Pulmonary artery endothelial cell (primary cell): ENCODE measurements at places on chromosomes 1 and 21. TPM values are rescaled to one million over a fixed set of nuclear protein-coding genes. Genes with fewer than 3 reads are reported as not detected.

GRCh38 chr1:183372586-183373230, 45.5 kb downstream of the NMNAT2 start:
- DNase-seq = no peak

The S100A3 gene
- total RNA-seq = 0.66 and 0.85 TPM in 2 replicates

The ZNF683 gene
- total RNA-seq = not detected in 2 replicates

DNA sequence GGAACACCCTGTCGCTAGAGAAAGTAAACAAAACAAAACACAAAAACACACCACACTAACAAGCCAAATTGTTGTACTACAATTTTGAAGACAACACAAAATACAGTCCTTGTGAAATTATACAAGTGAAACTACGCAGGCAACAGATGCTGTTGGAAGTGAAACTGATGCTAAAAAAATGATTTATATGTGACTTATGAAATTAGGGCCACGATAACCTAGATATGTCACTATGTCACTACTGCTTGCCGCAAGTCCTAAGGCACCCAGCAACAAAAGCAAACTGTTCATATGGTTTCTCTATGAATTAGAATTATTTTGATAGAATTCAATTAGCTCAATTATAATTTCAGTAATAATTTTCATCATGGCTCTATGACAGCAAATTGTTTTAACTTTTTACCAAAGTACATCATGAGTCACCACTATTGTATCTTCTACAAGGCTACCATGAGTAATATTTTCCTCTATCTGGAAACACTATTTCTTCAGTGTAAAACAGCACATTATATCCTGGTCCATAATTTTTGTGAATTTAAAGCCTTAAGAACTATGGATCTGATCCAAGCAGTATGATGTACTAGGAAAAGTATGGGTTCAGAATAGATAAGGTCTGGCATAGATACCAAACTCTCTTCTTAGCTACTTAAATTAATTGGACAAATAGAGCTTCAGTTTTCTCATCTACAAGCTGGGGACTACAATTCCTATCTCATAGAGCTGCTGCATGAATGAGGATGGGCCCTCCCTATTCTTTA, 216.3 kb downstream of the COL11A1 start:
- DNase-seq = no peak

The HSD3B2 gene
- total RNA-seq = not detected in 2 replicates

DNA sequence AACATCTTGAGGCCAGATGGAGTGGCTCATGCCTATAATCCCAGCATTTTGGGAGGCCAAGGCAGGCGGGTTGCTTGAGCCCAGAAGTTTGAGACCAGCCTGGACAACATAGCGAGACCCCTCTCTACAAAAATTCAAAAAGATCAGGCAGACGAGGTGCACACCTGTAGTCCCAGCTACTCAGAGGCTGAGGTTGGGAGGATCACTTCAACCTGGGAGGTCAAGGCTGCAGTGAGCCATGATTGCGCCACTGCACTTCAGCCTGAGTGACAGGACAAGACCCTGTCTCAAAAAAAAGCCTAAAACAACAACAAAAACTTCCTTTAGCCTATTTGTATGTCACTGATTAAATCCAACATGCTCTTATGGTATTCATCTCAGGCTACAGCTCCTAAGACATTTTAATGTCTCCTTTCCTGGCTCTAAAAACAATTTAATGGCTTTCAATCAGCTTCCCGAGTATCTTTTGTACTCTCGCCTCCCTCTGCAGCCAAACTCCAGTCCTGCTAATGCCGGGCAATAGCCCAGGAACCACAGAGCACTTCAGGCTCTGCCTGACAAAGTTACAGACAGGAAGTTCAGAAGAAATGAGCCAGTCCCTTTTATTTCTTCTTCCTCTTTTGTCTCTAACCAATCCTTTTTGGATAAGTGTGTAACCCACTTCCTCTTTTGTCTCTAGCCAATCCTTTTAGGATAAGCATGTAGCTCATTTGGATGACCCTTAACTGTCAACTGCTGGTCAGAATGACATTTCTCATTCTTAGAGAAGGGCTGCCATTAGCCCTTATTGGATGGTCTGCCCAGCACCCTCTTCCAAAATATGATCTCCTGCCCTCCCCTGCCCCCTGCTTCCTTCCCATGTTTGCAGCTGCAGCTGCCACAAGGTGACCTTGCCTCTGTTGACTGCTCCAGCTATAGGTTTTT, 6.6 kb upstream of the DOP1B start:
- no peak for DNase-seq

- DNase-seq = no peak
These were observed 24.0 kb upstream of the SLC2A1 start for GRCh38 chr1:42982641-42983040.

The EMC1 gene
- total RNA-seq = 73.3 and 89.4 TPM in 2 replicates

- DNase-seq = no peak
These were observed 15.7 kb downstream of the CFAP45 start for GRCh38 chr1:159884296-159884695.

DNA sequence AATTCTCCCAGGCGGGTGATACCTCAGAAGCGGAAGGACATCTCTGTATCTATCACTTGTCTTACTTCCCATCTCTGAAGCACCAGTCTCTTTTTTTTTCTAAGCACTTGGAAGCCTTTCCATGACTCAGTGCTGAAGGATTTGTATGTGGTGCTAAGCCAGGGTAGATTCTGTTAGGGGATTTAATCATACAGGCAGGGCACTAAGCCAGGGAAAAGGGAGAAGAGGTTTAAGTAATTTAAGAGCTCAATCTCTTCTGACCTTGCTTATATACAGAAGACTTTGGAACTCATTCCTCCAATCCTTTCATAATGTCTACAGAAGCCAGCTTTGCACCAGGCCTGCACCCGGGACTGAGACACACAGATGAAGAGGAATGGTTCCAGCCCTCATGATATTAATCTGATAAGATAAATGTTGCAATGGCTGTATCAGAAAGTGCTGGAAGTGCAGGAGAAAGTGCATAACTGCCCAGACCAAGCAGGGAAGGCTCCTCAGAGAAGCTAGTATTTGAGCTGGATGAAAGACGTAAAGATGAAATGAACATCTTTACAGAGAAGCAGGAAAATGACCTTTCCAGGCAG, 11.0 kb downstream of the FAM163A start:
- no peak for DNase-seq

- DNase-seq = peak; percentile 94
These were observed 3.3 kb downstream of the CSRP1 start for GRCh38 chr1:201503397-201504176.

DNA sequence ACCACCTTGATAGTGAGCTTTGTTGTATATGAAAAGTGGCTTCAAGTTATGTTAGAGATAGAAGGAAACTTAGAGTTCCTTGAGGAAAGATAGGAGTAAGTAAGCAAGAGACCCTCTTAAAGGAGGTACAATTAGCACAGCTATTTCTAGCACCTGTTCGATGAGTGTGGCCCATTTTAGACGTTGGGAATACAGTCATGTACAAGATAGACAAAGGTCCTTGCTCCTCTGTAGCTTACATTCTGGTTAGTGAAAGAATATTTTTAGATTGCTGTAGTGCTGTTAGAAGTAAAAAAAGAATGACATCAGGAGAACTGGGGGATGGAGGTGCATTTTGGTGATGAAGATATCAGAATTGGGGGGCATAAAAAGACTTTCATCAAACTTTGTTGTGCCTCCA, 47.5 kb downstream of the MRPS6 start:
- DNase-seq = no peak

The SH3GLB1 gene
- 53.3 and 69.8 TPM in 2 replicates for total RNA-seq

The CDK11B gene
- total RNA-seq = 10.4 and 15.2 TPM in 2 replicates

The FCRL6 gene
- 0.07 TPM in 1 of 2 replicates, not detected in the other for total RNA-seq

DNA sequence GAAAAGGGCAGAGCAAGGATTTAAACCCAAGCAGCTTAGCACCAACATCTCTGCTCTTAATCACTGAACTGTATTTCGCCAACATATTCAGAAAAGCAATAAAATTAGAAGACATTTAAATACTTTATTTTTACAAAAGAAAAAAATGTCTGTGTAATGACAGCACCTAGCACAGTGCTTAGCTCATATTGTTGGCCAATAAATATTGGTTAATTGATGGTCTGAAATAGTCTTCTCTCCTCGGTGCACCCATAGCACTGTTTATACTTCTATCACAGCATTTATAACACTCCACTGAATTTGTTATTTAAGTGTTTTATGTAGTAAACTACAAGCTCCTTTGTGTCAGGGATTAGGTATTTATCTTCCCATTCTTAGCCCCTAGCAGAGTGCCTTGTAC, 70.9 kb upstream of the PLPPR4 start:
- no peak for DNase-seq

The SPATA21 gene
- not detected in 2 replicates for total RNA-seq

GRCh38 chr1:234281826-234282489, 91.3 kb upstream of the COA6 start:
- no peak for DNase-seq

GRCh38 chr1:76942549-76942948, 75.3 kb downstream of the ST6GALNAC5 start:
- DNase-seq = no peak

GRCh38 chr1:183870351-183871077, 65.6 kb downstream of the RGL1 start:
- no peak for DNase-seq

DNA sequence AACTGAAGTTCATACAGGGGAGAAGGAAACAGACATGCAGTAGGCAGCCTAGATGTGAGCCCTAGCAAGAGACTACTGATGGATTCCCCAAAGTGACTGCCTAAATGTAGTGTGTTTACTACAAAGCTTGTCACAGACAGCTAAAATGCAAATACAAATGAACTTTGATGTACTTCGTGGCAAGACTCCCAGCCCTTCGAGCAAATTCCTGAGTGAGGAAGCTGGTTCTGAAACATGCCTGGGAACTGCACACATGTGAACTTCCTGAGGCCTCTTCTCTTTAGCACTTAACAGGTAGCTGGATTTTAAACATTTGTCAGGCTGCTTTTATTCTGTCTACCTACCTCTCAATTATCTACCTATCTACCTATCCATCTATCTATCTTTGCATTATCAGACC, 6.7 kb upstream of the IRF2BP2 start:
- DNase-seq = no peak

The LCE1C gene
- not detected in 2 replicates for total RNA-seq

DNA sequence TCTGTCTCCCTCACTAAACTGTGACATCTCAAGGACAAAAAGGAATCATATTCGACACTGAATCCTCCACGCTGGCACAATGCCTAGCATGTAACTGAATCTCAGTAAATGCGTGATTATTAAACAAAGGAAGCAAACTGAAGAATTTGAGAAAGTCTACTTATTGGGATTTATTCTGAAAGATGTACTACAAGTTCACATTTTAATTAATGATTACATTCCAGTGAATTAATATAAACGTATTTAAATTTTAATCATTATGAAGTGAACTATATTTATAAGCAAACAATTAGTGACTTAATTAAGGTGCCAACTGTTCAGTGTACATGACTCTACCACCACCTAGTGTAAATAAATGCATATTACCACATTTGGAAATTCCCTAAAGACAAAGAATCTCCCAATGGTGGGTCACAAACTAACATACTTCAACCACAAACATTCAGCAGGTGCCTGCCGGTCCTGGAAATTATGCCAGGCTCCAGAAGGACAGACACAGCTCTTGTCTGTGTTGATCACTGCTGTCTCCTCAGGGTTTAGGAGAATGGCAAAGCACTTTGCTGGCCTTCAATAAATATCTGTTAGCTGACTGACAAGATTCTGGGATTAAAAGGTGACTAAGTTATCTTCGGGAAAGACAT, 56.3 kb downstream of the SMYD3 start:
- DNase-seq = no peak

The MAN1C1 gene
- 0.79 and 2.4 TPM in 2 replicates for total RNA-seq

The SH2D5 gene
- 1.4 and 3.4 TPM in 2 replicates for total RNA-seq

DNA sequence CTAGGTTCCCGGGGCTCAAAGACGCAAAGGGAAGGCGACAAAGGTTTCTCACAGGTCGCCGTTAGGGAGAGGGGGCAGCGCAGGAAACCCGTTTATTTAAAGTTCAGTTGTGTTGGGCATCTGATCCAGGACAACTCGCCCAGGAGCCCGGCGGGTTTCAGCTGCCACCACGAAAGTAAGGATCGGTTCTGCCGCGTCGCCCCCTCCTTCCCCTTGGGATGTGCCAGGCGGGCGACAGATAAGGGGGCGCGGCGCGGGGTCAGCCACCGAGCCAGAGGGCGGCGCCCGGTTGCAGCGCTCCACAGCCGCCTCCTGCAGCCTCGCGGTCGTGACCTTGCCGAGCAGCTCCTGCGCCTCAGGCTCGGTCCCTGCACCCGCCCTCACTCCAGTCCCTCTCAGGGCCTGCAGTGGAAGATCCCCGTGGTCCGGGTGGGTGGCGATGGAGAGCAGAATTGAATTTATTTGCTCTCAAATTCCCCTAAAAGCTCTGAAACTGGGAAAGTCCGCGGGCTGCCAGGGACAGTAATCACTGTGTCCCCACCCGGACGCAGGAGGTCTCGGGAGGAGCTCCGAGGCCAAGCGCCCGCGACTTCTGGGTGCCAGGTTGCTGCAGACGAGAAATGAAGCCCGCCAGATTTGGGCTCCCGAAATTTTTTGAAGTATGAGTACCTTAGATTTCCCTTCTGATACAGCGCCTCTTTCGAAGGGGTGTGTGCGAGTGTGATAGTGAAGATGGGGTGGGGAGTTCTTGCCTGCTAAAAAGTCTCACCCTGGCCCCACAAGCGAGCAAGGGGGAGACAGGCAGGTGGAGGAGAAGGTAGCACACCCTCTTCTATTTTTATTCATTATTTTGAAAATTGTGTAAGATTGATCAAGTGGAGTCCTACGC, 28.4 kb upstream of the NFIA start:
- no peak for DNase-seq

- no peak for DNase-seq
These were observed 121.1 kb downstream of the PSMG1 start for GRCh38 chr21:39062196-39062595.

The TOR1AIP2 gene
- total RNA-seq = 76.8 and 133 TPM in 2 replicates

The FALEC gene
- total RNA-seq = 0.20 TPM in 1 of 2 replicates, not detected in the other

The OR2M4 gene
- not detected in 2 replicates for total RNA-seq

The GPR37L1 gene
- total RNA-seq = not detected in 2 replicates

The IL20 gene
- total RNA-seq = not detected in 2 replicates

GRCh38 chr1:53557830-53558738, 98.9 kb downstream of the DMRTB1 start:
- DNase-seq = no peak

DNA sequence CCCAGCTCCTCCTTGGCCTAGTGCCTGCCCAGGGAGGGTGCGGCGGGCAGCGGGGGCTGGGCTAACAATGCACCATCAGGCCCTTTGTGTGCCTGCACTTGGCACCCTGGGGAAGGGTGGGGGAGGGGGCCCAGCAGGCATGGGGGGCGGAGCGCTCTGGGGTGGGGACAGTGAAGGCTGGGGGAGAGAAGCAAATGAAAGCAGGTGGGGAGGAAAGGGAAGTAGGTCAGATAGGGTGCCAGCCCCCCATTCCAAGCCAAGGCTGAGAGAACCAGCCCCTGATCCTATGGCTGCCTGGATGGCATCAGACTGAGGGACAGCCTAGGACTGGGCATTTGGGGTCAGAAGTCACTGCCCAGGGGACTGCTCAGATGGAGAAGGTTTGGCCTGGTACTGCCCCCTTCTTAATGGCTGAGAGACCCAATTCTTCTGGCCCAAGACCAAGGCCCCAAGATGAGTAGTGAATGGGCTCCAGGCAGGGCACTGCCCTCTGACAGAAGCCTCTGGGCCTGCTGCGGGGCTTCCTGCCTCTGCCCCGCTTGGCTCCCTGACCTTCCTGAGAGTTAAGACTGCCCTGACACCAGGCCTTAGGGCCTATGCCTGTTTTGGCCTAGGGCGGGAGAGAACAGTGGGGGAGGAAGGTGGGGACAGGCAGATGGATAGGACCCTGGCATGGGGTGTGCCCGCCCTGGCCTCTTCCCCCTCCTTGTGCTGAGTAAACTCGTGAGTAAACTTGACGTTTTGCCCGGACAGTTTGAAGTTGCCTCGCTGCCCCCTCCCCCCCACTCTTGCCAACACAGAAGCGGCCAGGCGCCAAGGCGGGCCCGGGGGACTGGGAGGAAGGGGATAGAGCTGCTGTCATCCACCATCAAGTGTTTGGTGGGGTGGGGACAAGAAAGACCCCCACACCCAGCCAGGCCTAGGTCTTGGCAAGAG, 2.7 kb downstream of the ZBTB7B start:
- no peak for DNase-seq
